HFFc6 (cell line): ENCODE measurements at places on chromosomes 12 and 14. TPM values are rescaled to one million over a fixed set of nuclear protein-coding genes. Genes with fewer than 3 reads are reported as not detected.

DNA sequence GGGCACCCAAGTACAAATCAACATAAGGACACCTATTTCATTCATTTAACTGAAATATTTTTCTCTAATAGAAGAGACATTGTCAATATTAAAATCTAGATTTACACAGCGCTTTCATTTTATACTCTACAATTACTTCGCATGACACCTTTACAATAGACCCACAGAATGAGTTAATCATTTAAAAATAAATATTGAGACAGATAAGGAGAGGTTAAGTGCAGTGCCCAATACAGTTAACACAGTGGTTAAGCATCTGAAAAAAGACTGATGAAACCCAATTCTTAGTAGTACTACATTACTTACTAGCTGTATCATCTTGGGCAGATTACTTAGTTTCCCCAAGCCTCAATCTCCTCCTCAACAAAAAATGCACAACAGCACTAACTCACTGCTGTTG lies 116.2 kb downstream of the DENND5B start:
- no peak overlapping the region for H3K4me3 ChIP-seq
- H3K4me1 ChIP-seq, result peaks cover 12% of the 10 kb centered on the region
- DNase-seq, result no peak
- peaks cover 3% of the 10 kb centered on the region; the same call in 1 of the 2 replicates for H3K36me3 ChIP-seq
- H3K27me3 ChIP-seq, result peaks cover 3% of the 10 kb centered on the region; the same call in 1 of the 2 replicates

GRCh38 chr14:21672116-21672515 lies 1.5 kb downstream of the OR4E1 start:
- no peak overlapping the region for H3K27ac ChIP-seq
- no peaks in the 10 kb centered on the region for H3K36me3 ChIP-seq
- H3K4me1 ChIP-seq, result no peaks in the 10 kb centered on the region

GRCh38 chr14:100702590-100702989 lies 24.1 kb upstream of the DLK1 start:
- no peak overlapping the region for H3K27ac ChIP-seq
- no peaks in the 10 kb centered on the region for H3K4me1 ChIP-seq
- H3K27me3 ChIP-seq, result peaks cover 22% of the 10 kb centered on the region
- H3K36me3 ChIP-seq, result no peaks in the 10 kb centered on the region

Gene AICDA
- total RNA-seq, result not detected in 3 replicates

Gene PDZRN4
- total RNA-seq, result not detected in 3 replicates
